Neural crest cell (in vitro differentiated cells): ENCODE measurements at places on chromosomes 6 and 20.
A peak's percentile ranks its signal among the peaks of the same experiment; 100 is the strongest.

DNA sequence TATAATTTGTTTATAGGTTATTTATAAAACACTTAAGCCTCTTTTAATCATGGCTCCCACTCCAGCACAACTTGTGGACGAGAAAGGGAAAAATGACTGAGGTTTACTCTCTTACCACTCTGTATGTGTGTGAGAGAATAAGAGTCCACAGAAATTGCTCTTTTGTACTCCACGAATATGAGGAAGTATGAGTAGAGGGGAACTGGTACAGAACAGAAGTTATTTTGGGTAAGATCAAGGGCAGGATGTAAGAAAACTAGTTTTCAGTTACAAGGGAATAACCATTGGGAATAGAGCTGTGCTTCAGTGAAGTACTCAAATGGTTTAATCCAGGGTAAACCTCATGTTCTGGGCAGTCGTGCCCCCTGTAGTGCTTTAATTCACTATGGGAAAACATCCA, 72.6 kb downstream of the REV3L start:
- DNase-seq = no peak

- no peak for DNase-seq
Measured at GRCh38 chr6:129517288-129517687, 192.7 kb downstream of the ARHGAP18 start.

DNA sequence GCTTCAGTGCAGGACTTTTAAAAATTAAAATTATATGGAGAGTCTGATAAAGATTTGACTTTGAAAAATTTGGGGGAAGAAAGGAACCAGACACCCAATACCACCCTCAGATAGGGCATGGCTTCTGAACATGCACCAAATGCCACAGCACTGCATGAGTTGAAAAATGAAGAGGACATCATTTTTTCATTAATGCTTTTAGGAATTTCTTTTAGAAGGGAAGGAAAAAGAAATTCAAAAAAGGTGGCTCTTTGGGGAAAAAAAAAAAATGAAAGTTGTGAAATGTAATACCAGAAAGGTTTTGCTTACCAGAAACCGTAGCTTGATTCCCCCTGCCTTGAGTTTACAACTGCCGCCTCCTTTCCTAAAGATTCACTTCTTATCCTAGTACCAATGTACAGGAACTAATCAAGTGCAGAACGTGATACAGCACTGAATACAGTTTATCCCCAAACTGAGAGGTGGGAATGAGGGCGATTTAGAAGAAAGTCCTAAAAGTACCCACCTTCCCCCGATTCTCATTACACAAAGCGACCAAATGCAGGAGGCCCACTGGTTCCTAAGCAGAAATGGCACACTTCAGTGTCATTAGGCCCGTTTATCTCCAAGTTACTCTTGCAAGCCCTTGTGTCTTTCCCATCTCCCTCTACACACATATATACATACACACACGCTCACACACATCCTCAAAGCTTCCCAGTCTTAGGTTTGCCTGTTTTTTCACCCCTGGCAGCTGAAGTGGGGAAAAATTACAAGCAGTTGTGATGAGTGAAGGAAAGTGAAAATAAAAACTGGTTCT, 2.8 kb downstream of the PPP1R10 start:
- DNase-seq = no peak

GRCh38 chr20:24501764-24502556, 32.5 kb downstream of the SYNDIG1 start:
- DNase-seq = no peak

DNA sequence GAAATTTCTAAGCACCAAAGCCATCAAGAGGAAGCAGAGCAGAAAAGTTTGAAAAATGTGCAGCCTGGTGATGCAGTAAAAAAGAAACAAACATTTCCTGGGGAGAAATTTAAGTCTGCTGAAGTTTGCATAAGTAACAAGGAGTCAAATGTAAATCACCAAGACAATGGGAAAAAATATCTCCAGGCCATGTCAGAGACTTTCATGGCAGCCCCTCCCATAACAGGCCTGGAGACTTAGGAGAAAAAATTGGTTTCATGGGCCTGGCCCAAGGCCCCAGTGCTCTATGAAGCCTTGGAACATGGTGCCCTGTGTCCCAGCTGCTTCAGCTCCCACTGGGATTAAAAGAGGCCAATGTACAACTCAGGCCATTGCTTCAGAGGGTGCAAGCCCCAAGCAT, 30.1 kb upstream of the EPM2A start:
- DNase-seq = no peak

- no peak for DNase-seq
Measured at GRCh38 chr6:144330017-144330987, 45.2 kb downstream of the UTRN start.

- DNase-seq = no peak
Measured at GRCh38 chr6:88062376-88062775, 14.7 kb downstream of the SPACA1 start.

GRCh38 chr6:139888681-139889122, 514.3 kb upstream of the CITED2 start:
- DNase-seq = peak; percentile 27

DNA sequence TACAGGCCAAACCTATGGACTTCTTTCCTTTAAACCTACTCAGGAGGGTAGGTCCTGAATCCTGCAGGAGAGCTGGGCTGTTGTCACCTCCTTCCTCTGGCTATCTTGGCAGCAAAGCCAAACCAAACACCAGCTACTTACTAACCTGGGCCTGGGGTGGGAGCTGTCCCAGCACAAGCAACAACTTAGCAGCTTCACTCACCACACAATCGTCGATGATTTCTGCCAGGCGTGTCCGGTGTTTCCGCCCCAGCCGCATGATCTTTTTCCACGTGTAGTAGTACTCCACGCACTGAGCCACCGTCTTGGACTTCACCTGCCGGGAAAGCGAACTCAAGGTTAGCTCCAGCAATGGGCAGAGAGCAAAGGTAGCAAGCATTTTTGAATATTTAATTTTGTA, 25.4 kb upstream of the MRPS10 start:
- no peak for DNase-seq

DNA sequence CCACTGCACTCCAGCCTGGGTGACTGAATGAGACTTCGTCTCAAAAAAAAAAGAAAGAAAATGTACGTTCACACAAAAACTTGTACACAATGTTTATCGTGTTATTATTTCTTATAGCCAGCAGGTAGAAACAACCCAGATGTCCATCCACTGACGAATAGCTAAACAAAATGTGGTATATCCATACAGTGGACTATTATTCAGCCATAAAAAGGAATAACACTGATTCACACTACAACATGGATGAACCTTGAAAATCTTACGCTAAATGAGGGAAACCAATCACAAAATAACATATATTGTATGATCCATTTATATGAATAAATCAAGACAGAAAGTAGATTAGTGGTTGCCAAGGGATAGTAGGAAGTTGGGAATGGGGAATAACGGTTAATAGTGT, 75.1 kb upstream of the EPB41L1 start:
- DNase-seq = no peak

DNA sequence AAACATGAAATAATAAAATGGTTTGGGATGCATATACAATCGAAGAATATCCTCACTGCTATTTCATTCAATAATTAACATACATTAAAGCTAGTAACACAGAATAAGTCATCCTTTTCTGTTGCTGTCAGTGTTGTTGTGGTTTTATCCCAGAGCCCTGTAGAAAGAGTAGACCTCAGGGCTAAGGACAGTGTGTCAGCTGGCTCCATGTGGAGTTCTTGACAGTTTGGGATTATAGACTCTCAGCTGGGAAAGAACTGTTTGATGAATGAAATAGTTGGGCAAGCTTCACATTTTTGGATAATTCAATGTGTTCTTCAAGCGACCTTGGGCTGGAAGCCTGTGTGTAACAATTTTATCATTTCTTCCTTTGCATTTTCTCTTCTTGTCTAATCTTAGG, 10.1 kb downstream of the UTRN start:
- no peak for DNase-seq

GRCh38 chr20:14865169-14865568, 527.8 kb upstream of the FLRT3 start:
- DNase-seq = no peak

DNA sequence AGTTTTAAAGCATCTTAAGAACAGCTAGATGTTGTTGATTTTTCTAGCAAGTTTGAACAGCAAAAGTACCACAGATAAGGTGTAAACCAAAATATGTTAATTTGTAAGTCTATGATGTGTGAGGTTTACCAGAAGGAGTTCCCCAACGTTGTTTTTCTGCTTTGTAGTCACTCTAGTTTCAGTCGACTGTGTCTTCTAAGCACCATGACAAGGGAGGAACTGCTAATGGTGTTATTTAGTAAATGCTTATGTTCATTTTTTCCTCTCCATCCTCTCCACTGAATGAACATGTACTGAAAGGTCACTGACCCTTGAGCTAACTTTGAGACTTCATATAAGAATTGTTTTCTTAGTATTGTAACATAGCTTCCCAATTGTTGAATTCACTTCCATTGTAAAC, 3.0 kb downstream of the ENPP3 start:
- no peak for DNase-seq

- DNase-seq = no peak
Measured at GRCh38 chr6:35634316-35634715, 54.4 kb downstream of the FKBP5 start.
